ENCODE measurements at places on chromosomes 7 and 10.

- DNase-seq: no peak
Measured at GRCh38 chr7:157557263-157557662, 220.5 kb downstream of the DNAJB6 start.

- DNase-seq: peak; percentile 16
Measured at GRCh38 chr7:149790146-149790548, 16.8 kb upstream of the ZNF467 start.

DNA sequence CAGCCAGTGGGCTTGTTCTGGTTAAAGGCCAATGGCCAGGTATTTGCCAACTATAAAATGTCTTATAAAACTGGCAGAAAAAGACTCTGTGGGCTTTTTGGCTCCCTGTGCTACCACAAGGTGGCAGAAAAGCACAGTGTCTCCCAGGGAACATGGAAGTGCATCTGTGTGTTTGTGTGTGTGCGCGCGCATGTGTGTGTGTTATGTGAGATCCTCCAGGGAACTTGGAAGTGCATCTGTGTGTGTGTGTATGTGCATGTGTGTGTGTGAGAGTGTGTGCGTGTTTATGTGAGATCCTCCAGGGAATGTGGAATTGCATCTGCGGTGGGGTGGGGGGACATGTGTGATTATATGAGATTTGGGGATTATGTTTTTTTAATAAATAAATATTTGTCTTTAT is 30.2 kb upstream of the ABI1 start:
- peak; percentile 34 for DNase-seq

DNA sequence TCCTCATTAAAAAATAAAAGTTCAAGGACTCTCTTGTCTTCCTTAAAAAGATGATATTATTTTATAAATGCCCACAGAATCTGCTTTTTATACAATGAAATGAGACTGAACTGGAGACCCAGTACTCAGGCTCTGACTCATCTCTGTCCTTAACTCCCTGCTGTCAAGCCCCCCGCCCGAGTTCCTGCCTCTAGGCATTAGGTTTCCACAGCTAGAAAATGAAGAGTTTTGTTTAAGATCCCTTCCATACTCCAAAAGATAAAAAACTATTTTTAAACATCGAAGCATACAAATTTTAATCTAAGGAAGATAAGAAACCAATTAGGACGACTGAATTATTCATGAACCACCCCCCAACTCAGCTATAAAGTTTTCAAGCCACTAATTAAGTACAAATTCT is 97.7 kb upstream of the FEZF1 start:
- DNase-seq: no peak

DNA sequence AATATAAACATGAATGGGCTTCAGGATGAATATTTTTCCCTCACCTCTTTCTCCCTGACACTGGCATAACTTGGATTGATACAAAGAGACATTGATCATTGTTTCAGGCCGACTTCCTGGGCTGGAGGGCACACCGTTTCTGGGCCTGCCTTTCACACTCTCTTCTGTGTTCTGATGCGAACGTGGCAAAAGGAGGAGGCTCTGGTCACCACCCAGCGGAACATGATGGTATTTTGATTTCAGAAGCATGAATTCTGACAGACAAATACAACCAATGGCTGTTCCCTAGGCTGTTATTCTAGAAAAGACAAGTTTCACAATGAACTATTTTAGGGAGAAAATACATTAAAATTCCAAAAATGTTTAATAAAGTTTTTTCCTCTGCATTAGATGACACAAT is 534.5 kb upstream of the MKI67 start:
- DNase-seq: no peak

- no peak for DNase-seq
Measured at GRCh38 chr10:32143302-32143847, 87.2 kb upstream of the KIF5B start.

DNA sequence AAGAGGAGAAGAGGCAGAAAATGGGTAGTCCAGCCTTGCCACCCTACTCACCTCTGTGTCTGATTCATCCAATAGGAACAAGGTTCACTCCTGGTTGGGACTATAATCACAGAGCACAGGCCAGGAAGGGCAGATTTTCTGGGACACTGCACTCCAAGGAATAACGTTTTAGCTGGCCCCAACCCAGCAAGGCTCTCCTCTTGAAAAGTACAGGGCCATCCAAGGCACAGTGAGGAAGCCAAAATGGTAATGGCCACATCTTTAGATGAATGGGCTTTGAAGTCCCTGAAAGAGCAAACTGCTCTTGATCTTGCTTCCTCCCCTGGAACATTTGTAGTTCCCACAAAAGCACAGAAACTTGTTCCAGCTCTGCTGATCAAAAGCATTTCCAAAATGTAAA is 149.4 kb downstream of the GRM3 start:
- DNase-seq: no peak

DNA sequence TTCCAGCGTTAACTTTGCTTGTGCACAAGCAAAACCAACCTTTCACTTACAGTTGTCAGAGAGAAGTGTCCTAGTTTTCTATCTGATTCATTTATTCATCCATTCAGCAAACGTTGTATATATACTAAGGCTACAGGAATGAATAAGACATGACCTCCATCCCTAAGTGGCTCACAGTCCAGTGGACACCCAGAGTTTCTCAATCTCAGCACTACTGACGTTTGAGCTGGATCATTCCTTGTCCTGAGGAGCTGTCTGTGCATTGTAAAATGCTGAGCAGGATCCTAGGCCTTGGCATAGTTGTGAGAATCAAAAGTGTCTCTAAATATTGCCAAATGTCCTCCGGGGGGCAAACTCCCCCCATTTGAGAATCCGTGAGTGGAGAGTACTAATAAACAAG is 166.7 kb upstream of the PRKCQ start:
- DNase-seq: no peak

DNA sequence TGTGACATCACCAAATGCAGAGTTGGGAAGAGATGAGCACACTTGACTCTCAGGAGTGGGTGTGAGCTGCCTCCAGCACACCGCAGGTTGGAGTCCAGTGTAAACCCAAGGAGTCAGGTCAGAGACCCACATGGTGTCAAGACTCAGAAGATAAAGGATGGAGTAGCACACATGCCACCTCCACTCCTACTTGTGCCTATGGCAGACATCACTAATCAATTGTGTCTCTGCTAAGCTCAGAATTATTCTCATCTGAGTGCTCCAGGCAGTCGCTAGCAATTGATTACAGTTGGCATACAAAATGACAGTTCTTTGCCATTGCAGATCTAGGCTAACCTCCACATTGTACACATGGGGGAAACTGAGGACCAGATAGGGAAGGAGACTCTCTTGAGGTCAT is 187.1 kb downstream of the RPS24 start:
- no peak for DNase-seq

DNA sequence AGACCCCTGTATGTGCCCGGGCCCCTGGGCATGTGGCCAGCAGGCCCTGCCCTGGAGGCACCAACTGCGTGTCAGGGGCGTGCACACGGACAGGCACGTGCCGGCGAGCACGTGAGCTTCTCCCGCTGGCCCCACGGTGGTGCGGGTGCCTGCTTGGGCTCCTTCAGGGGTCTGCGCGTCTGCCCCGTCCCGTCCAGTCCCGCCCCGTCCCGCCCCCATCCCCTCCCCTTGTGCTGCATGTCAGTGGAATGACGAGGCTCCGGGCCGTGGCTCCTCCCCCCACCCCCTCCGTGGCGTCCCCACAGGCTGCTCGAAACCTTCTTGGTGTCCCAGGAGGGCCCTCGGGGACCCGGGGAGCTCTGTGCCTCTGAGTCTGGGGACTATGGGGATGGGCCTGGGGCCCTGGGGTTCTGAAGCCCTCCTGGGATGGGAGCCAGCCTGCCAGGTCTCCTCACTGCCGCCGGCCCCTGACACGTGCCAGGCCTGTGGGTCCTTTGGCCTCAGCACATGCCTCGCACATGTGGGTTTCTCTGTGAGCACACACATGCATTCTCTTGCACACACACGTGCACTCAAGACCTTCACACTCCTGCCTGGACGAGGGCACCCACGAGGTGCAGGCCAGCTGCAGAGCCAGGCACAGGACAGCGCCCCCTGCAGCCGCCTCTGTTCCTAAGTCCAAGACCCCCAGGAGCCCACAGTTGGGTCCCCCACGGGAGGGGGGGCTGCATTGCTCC is 27.5 kb upstream of the AMZ1 start:
- DNase-seq: no peak

DNA sequence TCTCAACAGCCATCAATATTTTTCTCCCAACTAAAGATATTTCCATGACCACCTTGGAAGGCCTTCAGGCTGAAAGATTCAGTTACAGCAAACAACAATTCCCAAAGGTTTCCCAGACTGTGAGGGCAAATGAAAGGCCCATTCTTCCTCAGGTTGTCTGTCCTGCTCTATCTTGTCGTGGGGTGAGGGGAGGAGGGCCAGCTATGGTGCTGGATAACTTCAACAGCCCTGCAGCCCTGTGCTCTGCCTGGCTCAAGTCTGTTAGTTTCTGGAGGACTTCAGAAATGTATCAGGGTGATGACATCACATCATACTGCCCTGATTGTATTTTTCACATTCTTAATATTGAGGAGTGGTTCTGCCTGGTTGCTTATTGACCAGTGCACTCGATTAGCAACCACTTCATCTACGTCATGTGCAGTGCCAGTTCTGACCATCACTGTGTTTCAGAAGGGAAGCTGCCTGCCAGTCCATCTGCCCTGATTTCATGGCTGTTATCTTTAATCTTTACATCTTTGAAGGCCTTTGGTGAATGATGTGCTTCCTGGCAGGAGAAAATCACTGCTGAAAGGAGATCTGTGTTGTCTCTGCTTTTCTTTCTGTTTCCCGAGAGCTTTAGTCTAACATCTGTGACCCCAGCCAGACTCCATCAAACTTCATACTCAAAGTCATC is 135.5 kb downstream of the NRF1 start:
- DNase-seq: no peak

- DNase-seq: no peak
Measured at GRCh38 chr7:45069444-45070253, 19.1 kb downstream of the NACAD start.
